ENCODE measurements at places on chromosomes 2 and 18. TPM values are rescaled to one million over a fixed set of nuclear protein-coding genes. Genes with fewer than 3 reads are reported as not detected.

- no peaks in the 10 kb centered on the region for H3K4me1 ChIP-seq
- H3K27ac ChIP-seq, result no peak overlapping the region
- no peak overlapping the region for H3K4me3 ChIP-seq
- peaks cover 51% of the 10 kb centered on the region for H3K27me3 ChIP-seq
Observed at GRCh38 chr2:219308142-219309101, 779 bp downstream of the PTPRN start.

DNA sequence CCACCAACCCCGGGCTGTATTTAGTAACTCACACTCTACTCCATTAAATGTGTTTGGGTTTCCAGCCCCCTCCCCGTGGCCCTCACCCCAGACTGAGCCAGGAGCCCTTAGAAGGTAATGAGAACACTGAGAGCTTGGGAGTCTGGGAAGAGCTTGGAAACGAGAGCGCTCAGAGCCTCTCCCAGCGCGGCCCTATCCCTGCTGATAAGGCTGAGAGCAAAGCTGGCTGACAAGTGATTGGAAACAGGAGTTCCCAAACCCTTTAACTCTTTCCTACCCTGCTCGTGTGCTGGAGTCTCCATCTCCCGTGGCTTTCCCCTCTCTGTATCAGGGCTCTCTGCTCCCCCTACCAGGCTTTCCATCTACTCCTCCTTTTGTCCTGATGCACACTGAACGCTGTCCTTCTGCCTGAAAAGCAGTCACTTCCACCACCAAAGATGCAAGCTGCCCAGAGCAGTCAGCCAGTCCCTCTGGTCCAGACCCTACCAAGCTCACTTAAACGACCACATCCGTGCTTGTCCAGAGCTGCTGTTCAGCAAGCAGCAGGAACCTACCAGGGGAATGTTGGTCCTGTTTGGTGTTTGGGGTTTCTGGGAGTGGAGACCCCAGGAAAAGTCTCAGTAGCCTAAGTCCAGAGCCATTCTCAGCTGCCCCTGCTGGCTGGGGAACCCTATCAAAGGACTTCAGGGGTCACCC lies 100.0 kb upstream of the PKDCC start:
- DNase-seq, result no peak
- H3K4me3 ChIP-seq, result no peak overlapping the region

Gene DSC3
- total RNA-seq, result not detected

DNA sequence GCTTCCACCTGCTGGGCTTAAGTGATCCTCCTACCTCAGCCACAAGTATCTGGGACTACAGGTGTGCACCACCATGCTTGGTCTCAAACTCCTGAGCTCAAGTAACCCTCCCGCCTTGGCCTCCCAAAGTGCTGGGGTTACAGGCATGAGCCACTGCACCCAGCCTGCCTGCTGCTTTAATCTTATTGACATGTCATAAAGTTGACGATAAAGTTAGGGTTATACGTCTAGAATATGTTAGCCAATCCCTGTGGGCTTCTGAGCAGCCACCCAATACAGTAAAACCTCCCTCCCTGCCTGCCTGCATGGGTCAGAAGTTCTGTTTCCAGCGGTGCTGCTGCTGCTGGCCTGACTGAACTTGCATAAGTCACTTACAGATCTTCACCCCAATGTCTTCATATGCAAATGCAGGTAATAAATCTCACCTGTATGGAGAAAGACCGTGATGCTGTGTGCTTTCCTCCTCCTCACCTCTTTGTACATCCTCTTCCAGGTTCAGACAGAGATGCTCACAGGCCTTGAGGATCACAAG lies 30.1 kb downstream of the TGIF1 start:
- H3K27ac ChIP-seq, result no peak overlapping the region
- no peaks in the 10 kb centered on the region for H3K4me1 ChIP-seq
- no peaks in the 10 kb centered on the region for H3K36me3 ChIP-seq
- peaks cover 4% of the 10 kb centered on the region for H3K27me3 ChIP-seq
- no peak overlapping the region for H3K4me3 ChIP-seq

DNA sequence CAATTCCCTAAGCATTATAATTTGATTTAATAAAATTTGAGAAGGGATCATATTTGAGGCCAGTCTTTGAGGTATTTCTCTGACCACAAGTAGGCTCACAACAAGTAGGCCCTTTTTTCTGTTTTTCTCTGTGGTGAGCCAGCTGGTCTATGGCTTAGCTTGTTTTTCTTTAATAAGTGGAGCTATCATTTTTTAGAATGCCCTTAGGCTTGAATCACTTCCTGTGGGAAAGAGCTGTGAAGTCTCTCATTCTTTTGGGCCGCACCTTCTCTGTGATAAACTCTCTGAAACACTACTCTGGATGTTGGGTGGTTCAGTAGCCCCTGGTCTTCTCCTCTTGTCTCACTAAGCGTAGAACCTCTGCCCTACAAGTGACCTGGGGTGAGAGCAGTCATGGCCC lies 235.9 kb downstream of the SUCLG1 start:
- H3K27me3 ChIP-seq, result peaks cover 5% of the 10 kb centered on the region
- no peaks in the 10 kb centered on the region for H3K4me1 ChIP-seq
- no peak for DNase-seq
- no peaks in the 10 kb centered on the region for H3K36me3 ChIP-seq
- H3K4me3 ChIP-seq, result no peak overlapping the region
- no peak overlapping the region for H3K27ac ChIP-seq

Gene KIF3C
- 7.5 TPM for total RNA-seq

GRCh38 chr2:240768216-240768615 lies 51.8 kb downstream of the KIF1A start:
- H3K27ac ChIP-seq, result no peak overlapping the region
- H3K4me1 ChIP-seq, result no peaks in the 10 kb centered on the region
- H3K36me3 ChIP-seq, result no peaks in the 10 kb centered on the region
